IPS DF 19.7 (cell line): ENCODE measurements at places on chromosomes 3 and 15.

GRCh38 chr15:89329329-89330084, 5.1 kb downstream of the POLG start:
- DNase-seq = no peak

- DNase-seq = no peak
These were observed 235.2 kb downstream of the TLE3 start for GRCh38 chr15:69862540-69862939.

GRCh38 chr3:23164746-23165145, 38.4 kb upstream of the UBE2E2 start:
- no peak for DNase-seq

GRCh38 chr15:31974154-31974794, 56.0 kb upstream of the CHRNA7 start:
- DNase-seq = no peak

GRCh38 chr3:17817545-17817944, 75.1 kb upstream of the TBC1D5 start:
- no peak for DNase-seq

- DNase-seq = no peak
These were observed 97.9 kb downstream of the NAALADL2 start for GRCh38 chr3:174957081-174957480.

DNA sequence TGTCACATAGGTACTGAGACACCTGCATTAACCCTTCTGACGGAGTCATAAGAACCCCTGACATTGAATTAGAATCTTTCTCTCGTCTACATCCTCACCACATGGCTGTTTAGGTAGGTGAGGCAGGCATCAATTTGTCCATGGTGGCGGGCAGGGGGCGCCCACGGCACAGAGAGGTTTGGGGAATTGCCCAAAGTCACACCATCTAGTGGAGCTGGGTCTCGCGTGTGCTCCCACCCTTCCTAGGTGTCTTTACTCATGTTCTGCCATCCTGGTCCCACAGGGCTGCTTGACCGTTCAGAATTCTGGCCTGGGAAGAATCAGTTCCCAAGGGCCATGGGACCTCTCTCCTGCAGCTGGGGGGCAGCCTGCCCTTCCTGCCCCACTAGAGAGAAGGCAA, 14.7 kb upstream of the DLL4 start:
- no peak for DNase-seq
